ENCODE measurements at places on chromosomes 7 and 10.

- DNase-seq = no peak
These were observed 519.7 kb downstream of the LRMDA start for GRCh38 chr10:75950997-75951589.

DNA sequence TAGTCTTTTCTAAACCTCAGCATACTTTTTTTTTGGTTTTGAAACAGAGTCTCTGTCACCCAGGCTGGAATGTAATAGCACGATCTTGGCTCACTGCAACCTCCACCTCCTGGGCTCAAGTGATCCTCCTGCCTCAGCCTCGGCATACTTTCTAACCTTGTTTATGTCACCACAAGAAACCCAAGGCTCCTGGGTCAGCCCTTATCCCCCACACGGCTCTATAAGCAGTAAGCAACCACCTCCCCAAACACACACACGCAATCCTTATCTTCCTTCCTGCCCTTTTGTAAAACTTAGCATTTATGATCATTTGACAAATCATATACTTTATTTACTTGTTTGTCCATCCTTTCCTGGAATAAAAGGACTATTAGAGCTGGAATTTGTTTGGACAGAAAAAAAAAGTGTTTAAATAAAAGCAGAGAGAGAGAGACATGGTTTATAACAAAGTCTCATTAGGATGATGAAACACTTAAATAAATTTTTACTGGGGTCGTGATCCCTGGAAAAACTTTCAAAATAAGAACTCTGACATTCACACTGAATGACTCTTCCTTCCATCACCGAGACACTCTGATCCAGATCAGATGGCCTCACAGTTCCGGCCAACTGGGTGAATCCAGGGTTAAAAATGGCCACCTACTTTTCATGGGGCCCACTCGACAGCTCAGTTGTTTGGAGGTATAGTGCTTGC, 72.7 kb upstream of the PIK3CG start:
- DNase-seq = no peak

DNA sequence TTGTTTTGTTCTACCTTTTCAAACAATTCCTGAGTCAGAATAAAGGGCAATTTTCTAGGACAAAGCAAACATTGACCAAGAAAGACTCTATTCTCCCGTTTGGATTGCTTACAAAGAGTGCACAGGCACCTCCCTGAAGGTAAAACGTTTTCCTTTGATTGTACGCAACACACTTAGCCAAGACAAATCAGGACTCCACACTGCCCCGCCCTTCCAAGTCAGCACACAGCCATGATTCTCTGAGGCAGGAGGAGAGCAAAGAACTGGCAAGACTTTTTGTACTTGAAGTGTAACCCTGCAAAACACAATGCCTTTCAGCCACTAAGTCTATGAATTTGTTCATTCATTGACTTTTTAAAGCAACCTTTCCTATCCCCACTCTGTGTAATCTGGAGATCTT, 85.0 kb upstream of the FAM180A start:
- no peak for DNase-seq

GRCh38 chr7:6171532-6172223, 100.7 kb downstream of the CYTH3 start:
- no peak for DNase-seq

GRCh38 chr10:36003688-36004087, 361.6 kb upstream of the FZD8 start:
- no peak for DNase-seq
